ENCODE measurements at places on chromosomes 3 and 15.

GRCh38 chr3:100149713-100150415, 35.6 kb upstream of the FILIP1L start:
- DNase-seq: no peak

GRCh38 chr3:22779737-22780136, 423.4 kb upstream of the UBE2E2 start:
- no peak for DNase-seq

DNA sequence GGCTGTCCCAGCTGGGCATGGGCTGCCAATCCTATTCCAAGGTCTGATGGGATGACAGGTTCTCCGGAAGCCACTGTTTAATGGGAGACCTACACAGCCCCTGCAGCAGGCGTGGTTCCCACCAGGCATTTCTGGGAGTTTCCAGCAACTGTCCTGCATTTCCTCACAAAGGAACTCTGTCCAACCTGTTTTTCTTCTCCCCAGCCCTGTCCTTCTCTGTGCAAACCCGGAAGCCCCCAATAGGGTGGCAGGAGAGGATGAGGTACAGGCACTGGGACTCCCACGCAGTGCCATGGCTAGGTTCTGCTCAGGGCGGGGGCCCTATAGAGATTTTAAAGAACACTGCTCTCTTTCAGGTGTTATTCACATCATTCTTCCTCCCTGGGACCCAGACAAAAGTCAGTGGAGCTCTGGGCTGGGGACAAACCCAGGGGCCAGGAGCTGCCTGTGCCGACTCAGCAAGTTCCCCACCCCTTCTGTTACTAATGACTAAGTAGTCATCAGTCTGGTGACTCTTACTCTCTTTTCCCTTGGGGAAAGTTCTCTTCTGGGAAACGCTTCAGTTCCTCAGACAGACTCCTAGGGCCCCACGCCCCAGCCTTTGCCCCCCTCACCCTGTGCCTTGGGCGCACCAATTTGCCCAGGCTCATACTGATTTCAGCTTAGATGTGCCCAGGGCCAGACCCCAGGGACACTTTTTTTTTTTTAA, 97.7 kb downstream of the CD47 start:
- DNase-seq: no peak

GRCh38 chr15:51080286-51080685, 14.4 kb downstream of the TNFAIP8L3 start:
- DNase-seq: no peak

DNA sequence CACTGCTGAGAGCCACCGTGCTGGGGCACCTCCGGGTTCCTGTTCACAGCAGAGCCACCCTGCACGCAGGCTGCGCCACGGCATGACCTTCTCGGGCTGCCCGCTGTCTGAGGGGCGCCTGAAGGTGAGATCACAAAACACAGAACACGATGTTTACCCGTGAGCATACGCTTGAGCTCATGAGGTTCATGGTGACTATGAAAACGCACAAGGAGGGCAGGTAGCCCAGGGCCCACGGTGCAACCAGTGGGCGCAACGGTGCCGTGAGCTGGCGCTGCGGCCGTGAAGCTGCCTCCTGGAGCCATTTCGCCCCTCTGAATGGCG, 36.1 kb downstream of the KLHL25 start:
- no peak for DNase-seq
